Nephron progenitor cell (in vitro differentiated cells): ENCODE measurements at places on chromosomes 6 and 20.
A peak's percentile ranks its signal among the peaks of the same experiment; 100 is the strongest.

DNA sequence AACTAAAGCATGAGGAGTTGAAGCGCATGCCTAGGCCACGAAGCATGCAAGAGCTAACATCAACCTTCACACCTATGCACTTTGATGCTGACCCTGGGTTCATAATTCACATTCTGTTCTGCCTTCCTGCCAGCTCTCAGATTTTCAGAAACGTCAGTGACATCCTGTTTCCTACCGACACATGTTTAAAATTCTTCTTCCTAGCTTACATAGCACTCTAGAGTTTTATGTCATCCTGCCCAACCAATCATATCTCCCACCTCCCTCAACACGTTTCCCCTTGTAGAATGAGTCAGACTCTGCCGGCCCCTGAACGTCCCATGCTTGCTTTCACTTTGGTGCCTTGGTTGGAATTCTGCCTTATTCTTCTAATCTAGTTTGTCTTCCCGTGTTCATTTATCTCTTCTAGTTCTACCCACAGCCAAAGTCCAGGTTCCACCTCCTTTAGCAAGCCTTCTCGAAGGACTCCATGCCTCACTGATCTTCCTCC lies 97.2 kb upstream of the MAP7 start:
- no peak for DNase-seq

- no peak for DNase-seq
These were observed 431.8 kb downstream of the CD83 start for GRCh38 chr6:14549304-14549770.

GRCh38 chr6:148395583-148396101 lies 53.0 kb downstream of the SASH1 start:
- no peak for DNase-seq

DNA sequence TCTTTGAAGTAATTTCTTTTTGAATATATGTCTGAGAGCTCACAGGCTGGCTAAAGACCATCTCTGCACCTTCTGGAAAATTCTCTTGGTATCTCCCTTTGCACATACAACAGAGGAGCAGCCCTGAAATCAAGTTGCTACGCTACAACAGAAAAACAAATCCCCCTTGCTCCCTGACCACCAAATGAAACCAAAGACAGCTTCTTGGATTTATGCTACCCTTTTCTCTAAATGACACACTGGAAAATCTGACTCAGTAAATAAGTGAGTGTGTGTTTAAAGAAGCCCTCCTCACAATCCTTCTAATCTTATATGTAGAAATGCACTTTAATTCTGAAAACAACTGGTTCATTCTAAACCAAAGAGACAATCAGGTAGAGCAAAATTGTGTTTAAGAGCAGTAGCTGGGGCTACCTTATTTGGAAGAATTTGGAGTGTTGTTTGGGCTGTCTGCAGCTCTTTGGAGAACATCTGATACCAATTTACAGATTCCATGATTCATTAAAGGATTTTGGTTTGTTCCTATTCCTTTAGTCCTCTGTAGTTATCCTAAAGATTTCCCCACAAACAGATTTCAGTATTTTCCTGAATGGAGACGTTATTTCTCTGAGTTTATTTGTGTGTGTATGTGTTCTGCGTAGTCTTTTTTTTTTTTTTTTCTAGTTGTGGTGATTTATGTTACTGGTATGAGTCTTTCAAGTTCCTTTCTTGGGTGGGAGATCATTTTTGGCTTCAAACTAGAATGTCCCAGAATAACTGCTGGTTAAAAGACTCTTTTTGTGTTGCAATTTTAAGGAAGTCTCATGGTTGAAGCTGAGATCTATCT lies 36.4 kb upstream of the UTRN start:
- DNase-seq = no peak

DNA sequence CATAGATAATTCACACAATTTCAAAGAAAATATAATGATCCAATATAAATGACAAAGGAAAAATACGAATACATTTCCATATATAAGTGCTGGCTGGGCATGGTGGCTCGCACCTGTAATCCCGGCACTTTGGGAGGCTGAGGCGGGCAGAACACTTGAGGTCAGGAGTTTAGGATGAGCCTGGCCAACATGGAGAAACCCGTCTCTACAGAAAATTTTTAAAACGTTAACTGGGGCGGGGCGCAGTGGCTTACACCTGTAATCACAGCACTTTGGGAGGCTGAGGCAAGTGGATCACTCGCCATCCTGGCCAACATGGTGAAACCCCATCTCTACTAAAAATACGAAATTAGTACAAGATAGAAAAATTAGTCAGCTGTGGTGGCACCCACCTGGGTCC lies 14.9 kb upstream of the MAPK13 start:
- DNase-seq = no peak

DNA sequence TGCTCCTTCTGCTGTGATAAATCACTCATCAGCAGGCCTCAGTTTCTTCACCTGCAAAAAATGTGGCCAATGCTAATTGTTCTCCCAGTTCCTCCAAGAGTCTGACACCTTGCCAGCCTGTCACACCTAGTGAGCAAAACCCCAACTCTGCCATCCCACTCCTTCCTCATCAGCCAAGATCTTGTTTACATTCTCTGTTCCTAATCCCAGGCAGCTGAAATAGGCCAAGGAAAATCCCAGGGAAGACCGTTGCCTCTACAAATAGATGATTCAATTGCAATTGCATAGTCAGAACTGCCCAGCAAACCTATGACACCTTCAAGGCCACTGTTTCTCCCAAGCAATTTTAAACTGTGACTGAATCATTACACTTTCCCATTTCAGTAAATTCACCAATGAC lies 78.7 kb downstream of the GMDS start:
- no peak for DNase-seq

GRCh38 chr6:44972709-44973108 lies 355.4 kb upstream of the RUNX2 start:
- no peak for DNase-seq

DNA sequence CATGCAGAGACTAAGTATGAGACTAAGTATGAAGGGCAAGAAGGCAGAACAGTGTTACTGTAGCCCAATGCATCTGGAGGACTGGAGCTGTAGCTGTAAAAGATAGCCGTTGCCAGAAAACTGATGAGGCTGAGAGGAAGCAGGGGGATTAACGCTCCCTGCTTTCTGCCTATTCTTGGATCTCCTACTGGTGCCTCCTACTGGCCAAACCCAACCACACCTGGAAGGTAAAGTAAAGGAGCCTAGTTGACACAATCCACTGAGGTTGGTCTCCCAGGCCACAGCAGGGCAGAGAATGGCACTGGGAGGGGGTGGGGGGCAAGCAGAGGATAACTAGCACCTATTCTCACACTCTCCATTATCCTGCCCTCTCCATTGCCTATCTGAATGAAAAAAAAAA lies 105.0 kb upstream of the MRPS10 start:
- no peak for DNase-seq

GRCh38 chr20:768426-768978 lies at the start of gene SLC52A3:
Gene SLC52A3 (minus strand): TSS chr20:768500. CDS start chr20:765774, 2,726 bp downstream.
- DNase-seq = peak; percentile 39
